Activated CD4-positive, alpha-beta T cell treated with anti-CD3 and anti-CD28 coated beads, Interleukin-2, amount 10 ng/mL, durations not matched to agents 24 days and 14 days (primary cell): ENCODE measurements at places on chromosomes 1 and 21. TPM values are rescaled to one million over a fixed set of nuclear protein-coding genes. Genes with fewer than 3 reads are reported as not detected.
A peak's percentile ranks its signal among the peaks of the same experiment; 100 is the strongest.

GRCh38 chr1:31289021-31289420 lies 7.6 kb downstream of the SNRNP40 start:
- no peak overlapping the region for H3K4me3 ChIP-seq
- H3K27ac ChIP-seq, result no peak overlapping the region
- peaks cover 5% of the 10 kb centered on the region for H3K4me1 ChIP-seq
- peaks cover 56% of the 10 kb centered on the region for H3K36me3 ChIP-seq
- no peaks in the 10 kb centered on the region for H3K27me3 ChIP-seq

- DNase-seq, result no peak
- H3K4me3 ChIP-seq, result peak overlapping the region; percentile 92
- H3K36me3 ChIP-seq, result peaks cover 6% of the 10 kb centered on the region
- H3K27me3 ChIP-seq, result peaks cover 45% of the 10 kb centered on the region
- peak overlapping the region; percentile 81 for H3K27ac ChIP-seq
These were observed 1.1 kb upstream of the LMNA start for GRCh38 chr1:156113282-156113950.

DNA sequence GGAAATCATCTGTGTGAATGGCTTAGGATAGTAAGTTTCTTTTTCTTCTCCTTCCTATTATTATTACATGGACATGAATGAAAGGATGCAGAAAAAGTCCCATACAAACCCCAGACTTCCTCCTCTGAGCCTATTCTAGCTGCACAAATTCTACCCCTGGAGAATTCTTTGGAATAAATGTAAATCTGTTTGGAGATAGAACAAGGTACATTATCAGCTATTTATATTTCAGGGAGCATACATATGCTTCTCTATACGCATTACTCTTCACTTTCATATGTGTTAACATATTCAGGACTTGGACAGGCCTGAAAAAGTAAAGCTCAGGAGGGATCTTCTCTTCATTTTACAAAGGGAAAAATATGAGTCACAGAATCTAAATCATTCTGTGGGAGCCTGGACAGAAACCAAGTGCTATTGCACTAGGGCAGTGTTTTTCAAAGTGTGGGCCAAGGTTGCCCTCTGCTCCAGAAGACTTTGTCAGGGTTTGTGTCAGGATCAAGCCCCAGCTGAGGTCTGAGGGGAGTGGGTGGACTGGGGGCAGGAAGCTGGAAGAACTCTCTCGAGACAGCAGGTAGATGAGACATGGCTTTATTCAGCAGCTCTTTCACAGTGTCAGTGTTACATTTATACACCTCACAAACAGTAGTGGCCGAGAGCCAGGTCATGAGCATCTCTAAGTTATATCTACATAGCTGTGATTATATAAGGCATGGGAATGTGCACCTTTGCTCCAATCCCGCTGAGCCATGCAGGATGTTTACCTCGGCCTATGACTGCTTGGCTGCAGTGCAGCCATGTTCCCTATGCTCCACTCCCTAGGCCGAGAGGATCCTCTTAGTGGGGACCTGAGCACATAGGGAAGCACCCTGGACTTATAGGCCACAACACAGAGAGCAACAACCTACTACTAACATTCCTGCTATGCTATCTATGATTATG lies 114.3 kb downstream of the GDAP2 start:
- H3K27me3 ChIP-seq, result no peaks in the 10 kb centered on the region
- no peak overlapping the region for H3K27ac ChIP-seq
- DNase-seq, result no peak
- H3K4me3 ChIP-seq, result no peak overlapping the region

GRCh38 chr1:25703671-25704266 lies 87.2 kb downstream of the MAN1C1 start:
- H3K4me1 ChIP-seq, result peaks cover 21% of the 10 kb centered on the region
- DNase-seq, result no peak
- H3K36me3 ChIP-seq, result peaks cover 1% of the 10 kb centered on the region
- H3K4me3 ChIP-seq, result no peak overlapping the region

DNA sequence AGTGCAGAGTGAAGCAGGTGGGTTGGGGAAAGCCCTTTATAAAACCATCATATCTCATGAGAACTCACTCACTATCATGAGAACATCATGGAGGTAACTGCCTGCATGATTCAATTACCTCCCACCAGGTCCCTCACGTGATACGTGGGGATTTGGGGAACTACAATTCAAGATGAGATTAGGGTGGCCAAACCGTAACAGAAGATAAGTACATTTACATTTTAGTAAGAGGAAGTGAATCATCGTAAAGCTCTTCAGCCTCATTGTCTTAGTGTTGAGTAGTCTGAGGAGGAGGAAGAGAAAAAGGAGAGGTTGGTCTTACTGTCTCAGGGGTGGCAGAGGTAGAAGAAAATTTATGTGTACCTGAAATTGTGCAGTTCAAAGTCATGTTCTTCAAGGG lies 1053.4 kb upstream of the ADGRL4 start:
- no peaks in the 10 kb centered on the region for H3K27me3 ChIP-seq
- no peak for DNase-seq
- H3K4me1 ChIP-seq, result no peaks in the 10 kb centered on the region
- no peaks in the 10 kb centered on the region for H3K36me3 ChIP-seq

DNA sequence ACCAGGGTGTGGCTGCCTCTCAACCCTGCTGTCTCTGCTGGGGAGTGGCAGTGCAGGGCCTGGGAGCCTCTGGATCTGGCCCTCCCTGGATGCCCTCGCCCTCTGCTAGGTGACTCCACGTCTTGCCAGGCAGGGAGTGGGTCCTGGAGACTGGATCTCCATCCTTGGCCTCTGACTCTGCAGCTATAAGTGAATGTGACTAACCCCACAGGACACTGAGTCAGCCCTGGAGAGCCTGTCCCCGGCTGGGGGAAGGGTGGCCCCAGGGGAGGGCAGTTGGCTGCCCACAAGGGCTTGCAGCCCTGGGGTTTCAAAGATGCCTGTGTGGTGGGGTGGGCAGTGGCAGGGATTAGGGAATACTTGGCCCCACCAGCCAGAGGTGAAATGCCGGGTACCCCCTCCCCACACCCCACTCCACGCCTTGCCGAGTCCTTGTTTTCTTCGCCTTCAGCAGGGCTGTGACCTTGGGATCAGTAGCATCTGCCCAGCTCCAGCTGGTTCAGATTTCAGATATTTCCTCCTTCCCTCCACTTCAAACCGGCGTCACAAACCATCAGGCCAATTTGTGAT lies 1.9 kb upstream of the MYBPH start:
- H3K4me1 ChIP-seq, result no peaks in the 10 kb centered on the region
- H3K27me3 ChIP-seq, result no peaks in the 10 kb centered on the region
- no peak for DNase-seq
- no peaks in the 10 kb centered on the region for H3K36me3 ChIP-seq
- H3K27ac ChIP-seq, result no peak overlapping the region

PTGFR gene
- total RNA-seq, result not detected in 2 replicates
